ENCODE measurements at places on chromosomes 5 and 9.
A peak's percentile ranks its signal among the peaks of the same experiment; 100 is the strongest.

DNA sequence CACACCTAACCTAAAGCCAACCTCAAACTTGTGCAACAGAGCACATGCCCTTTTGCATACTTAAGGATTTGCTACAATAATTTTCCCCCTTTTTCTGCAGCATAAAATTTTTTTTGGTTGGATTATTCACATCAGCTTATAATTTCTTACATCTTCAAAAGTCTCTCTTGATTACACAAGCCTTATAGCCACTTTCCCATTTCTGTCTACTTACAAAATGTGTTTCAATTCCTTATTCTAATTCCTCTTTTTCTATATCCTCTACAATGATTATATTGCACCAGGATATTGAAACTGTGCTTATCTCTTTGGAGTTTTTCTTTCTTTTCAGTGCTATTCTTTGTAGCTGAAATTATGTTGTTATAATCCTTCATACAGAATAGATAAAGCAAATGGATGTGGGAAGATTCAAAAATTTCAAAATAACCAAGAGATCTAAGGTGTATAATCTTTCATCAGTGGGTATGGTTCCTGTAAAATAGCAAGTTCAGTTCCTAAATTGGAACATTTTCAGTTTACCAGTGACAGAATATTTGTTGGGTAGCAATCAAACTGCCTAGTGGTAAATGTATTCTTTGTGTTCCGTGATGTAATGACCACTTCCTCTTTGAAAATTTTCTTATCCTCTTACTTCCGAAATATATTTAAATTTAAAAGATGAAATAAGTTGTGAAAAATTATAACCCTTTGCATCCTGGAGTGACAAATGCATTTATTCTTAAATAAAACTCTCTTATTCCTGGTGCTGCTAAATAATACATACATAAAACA, 386.8 kb upstream of the CHD1 start:
- H3K27me3 ChIP-seq, result no peaks in the 10 kb centered on the region
- H3K36me3 ChIP-seq, result no peaks in the 10 kb centered on the region
- H3K27ac ChIP-seq, result no peak overlapping the region
- no peaks in the 10 kb centered on the region for H3K4me1 ChIP-seq

DNA sequence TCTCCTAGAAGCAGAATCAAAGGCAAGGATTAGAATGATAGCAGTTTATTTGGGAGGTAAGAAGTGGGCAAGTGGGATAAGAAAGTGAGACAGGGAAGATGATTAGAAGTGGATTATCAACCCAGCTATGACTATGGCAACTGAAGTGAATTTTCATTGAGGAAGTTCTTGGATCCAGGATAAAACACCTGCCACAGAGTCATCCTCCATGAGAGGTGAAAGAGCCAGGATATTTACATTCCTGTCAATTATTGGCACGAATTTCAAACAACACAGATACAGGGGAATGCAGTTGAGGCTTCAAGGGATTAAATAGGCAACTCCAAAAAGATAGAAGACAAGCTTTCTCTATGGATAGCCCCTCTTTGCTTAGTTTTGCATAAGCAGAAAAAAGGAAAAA, 31.8 kb upstream of the ZNF366 start:
- H3K27ac ChIP-seq, result no peak overlapping the region
- no peaks in the 10 kb centered on the region for H3K36me3 ChIP-seq
- H3K4me1 ChIP-seq, result no peaks in the 10 kb centered on the region

GRCh38 chr5:127555826-127556225, 38.4 kb downstream of the PRRC1 start:
- no peaks in the 10 kb centered on the region for H3K4me1 ChIP-seq
- H3K4me3 ChIP-seq, result no peak overlapping the region
- DNase-seq, result no peak
- no peaks in the 10 kb centered on the region for H3K36me3 ChIP-seq
- H3K27me3 ChIP-seq, result no peaks in the 10 kb centered on the region
- no peak overlapping the region for H3K27ac ChIP-seq

- H3K27ac ChIP-seq, result no peak overlapping the region
- H3K4me3 ChIP-seq, result no peak overlapping the region
- H3K27me3 ChIP-seq, result no peaks in the 10 kb centered on the region
- no peak for DNase-seq
- no peaks in the 10 kb centered on the region for H3K36me3 ChIP-seq
Measured at GRCh38 chr9:110802416-110803035, 133.9 kb downstream of the MUSK start.

DNA sequence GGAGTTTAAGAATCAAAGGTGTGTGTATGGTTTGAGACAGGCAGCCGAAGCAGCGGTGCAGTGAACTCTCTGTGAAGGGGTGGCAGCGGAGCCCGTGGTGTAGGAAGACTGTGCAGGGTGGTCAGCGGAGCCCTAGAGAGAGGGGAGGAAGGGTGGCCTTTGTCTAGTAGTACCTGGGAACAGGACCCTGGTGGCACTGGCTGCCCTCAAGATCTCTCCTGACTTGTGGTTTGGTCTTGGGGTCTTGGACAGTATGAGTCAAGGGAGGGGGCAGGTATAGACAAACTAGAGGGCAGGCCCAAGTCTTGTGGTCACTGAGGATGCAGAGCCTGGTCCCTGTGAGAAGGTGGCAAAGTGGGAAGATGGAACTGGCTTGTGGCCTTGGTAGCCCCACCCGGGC, 7.1 kb upstream of the NKX2-5 start:
- H3K4me3 ChIP-seq, result no peak overlapping the region
- DNase-seq, result no peak
- no peaks in the 10 kb centered on the region for H3K36me3 ChIP-seq
- H3K27me3 ChIP-seq, result peaks cover 84% of the 10 kb centered on the region
- H3K4me1 ChIP-seq, result no peaks in the 10 kb centered on the region

- no peaks in the 10 kb centered on the region for H3K4me1 ChIP-seq
- H3K27ac ChIP-seq, result peak overlapping the region; percentile 13
- no peak for DNase-seq
- H3K4me3 ChIP-seq, result no peak overlapping the region
- H3K27me3 ChIP-seq, result no peaks in the 10 kb centered on the region
Measured at GRCh38 chr9:91187311-91187964, 174.3 kb downstream of the AUH start.

DNA sequence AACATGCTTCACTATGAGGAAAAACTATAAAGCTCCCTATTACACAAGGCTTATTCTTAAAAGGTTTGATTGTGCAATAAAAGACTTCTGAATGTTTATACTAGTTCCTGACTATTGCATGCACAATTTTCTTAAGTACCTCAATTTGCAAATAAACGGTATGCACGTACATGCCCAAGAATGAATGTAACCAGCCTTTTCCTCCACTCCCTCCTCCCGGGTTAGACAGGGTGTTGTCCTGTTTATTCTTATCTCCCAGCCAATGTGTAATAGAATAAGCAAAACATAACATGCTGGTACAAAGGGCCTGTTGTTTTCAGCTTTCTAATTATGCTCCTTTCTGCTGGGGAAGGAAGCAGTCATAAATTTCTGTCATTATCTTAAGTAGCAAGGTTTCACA, 79.1 kb downstream of the AOPEP start:
- H3K27me3 ChIP-seq, result no peaks in the 10 kb centered on the region
- no peaks in the 10 kb centered on the region for H3K36me3 ChIP-seq
- no peak overlapping the region for H3K4me3 ChIP-seq
- peak overlapping the region; percentile 90 for H3K27ac ChIP-seq

DNA sequence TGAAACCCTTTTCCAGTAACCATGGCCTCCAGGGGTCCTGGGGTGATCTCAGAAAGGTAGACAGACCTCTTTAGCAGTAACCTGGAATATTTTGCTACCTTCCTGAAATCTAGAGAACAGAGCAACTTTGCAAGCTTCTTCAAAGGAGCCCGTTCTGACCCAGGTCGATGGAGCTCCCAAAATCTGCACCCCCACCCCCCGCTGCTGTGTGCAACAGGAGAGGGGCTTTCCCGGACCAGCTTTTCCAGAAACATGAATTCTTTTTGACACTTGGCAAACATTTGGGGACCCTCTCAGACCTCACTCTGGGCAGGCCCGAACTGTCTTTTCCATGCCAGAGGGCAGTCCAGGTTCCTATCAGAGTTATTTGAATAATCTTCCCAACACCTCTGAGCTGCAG, 65.3 kb downstream of the KCNIP1 start:
- H3K4me1 ChIP-seq, result no peaks in the 10 kb centered on the region
- no peak overlapping the region for H3K27ac ChIP-seq
- H3K27me3 ChIP-seq, result no peaks in the 10 kb centered on the region
- no peak overlapping the region for H3K4me3 ChIP-seq

- peak overlapping the region; percentile 90 for H3K27ac ChIP-seq
- H3K36me3 ChIP-seq, result no peaks in the 10 kb centered on the region
- H3K27me3 ChIP-seq, result no peaks in the 10 kb centered on the region
- H3K4me3 ChIP-seq, result peak overlapping the region; percentile 50
Measured at GRCh38 chr5:124748687-124749594, 2.5 kb upstream of the ZNF608 start.

DNA sequence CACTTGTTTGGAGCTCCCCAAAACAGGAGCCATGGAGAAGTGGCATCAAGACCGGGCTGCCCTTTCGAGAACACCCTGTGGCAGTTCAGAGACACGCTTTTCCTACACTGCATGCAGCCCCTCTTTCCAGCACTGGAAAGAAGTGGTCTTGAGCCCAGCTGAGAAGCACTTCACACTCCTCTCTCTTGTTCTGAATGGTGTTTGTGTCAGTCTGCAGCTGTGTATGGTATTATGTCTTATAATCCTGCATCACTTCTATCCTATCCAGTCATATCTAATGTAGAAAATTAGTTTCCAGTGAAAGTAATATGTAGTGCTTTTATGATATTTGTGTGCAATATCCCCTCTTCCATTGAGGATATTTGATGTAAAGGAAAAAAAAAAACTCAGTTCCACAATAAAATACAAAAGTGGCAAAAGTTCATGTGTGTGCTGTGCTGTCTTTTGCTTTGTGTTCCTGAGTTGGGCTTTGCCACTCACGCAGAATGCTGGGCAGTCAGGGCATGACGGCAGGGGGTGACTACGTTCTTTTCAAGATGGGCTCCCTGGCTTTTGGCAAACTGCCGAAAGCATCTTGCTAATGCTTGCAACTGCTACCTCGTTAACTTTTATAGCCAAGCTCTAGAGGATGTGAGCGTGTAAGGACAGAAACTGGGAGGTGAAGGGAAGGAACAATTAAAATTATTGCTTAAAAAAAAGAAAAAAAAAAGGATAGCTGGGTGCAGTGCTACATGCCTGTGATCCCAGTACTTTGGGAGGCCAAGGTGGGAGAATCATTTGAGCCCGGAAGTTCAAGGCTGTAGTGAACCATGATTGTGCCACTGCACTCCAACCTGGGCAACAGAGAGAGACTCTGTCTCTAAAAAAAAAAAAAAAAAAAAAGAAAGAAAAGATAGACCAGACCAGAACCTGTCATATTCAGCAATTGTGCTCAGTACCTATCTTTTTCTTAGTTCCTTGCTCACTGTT, 102.2 kb downstream of the MAP1B start:
- H3K27me3 ChIP-seq, result no peaks in the 10 kb centered on the region
- no peaks in the 10 kb centered on the region for H3K36me3 ChIP-seq
- no peak overlapping the region for H3K4me3 ChIP-seq
- peaks cover 6% of the 10 kb centered on the region for H3K4me1 ChIP-seq
- DNase-seq, result peak; percentile 56
- peak overlapping the region; percentile 80 for H3K27ac ChIP-seq

- no peak for DNase-seq
- no peak overlapping the region for H3K27ac ChIP-seq
- H3K36me3 ChIP-seq, result no peaks in the 10 kb centered on the region
- no peak overlapping the region for H3K4me3 ChIP-seq
Measured at GRCh38 chr9:125964702-125965225, 217.6 kb downstream of the PBX3 start.

GRCh38 chr5:143431789-143432188, 28.3 kb upstream of the NR3C1 start:
- H3K4me3 ChIP-seq, result no peak overlapping the region
- DNase-seq, result no peak
- H3K27me3 ChIP-seq, result no peaks in the 10 kb centered on the region

DNA sequence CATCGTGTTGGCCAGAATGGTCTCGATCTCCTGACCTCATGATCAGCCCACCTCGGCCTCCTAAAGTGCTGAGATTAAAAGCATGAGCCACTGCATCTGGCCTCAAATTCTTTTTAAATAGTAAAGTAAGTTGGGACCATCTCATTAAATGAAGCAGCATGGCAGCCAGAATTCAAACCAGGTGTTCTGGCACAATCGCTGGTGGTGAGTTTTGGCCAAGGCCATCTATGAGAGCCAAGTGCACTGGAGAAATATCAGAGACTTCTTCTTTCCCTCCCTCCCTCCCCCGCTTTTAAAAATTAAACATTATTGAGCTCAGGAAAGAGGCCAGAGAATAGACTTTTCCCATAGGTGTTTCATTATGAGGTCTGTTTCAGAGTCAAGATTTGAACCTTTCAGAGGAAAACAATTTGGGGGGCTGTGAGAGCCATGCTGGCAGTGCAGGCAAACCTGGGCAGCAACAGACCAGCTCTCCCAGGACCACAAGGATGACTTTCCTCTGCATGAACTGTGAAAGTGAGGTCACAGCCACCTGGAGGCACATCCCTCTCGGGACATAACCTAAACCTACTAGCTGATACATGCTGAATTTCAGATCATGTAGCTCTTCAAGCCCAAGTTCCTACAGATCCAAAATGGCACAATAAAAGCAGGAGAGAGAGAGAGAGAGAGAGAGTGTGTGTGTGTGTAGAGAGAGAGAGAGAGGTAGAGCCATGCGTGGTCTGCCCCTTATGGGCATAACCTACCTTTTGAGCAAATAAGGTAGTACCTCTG, 94.6 kb upstream of the DMRT1 start:
- H3K4me1 ChIP-seq, result no peaks in the 10 kb centered on the region
- no peaks in the 10 kb centered on the region for H3K27me3 ChIP-seq
- no peak for DNase-seq
- H3K4me3 ChIP-seq, result no peak overlapping the region
- no peaks in the 10 kb centered on the region for H3K36me3 ChIP-seq
- no peak overlapping the region for H3K27ac ChIP-seq

DNA sequence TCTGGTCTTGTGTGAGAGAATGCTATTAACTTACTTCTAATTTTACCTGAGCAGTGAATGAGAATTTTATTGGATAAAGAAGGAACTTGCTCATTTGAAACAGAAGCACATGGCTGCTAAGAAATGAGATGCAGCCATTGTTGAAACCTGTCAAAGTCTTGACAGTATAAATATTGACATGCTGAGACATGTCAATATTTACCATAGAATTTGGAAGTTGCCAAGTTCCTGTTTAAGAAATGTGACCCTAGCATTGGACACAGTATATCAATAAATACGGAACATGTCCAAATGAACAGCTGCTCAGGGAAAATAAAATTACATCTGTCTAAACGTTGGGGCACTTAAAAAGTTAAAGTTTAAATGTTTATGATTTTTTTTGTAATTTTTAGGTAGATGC, 7.8 kb downstream of the XRCC4 start:
- no peaks in the 10 kb centered on the region for H3K4me1 ChIP-seq
- H3K27ac ChIP-seq, result no peak overlapping the region
- H3K27me3 ChIP-seq, result no peaks in the 10 kb centered on the region
- H3K36me3 ChIP-seq, result no peaks in the 10 kb centered on the region

- H3K4me1 ChIP-seq, result no peaks in the 10 kb centered on the region
- no peak for DNase-seq
- H3K27me3 ChIP-seq, result no peaks in the 10 kb centered on the region
- H3K27ac ChIP-seq, result no peak overlapping the region
- no peaks in the 10 kb centered on the region for H3K36me3 ChIP-seq
- no peak overlapping the region for H3K4me3 ChIP-seq
Measured at GRCh38 chr5:170372971-170373370, 16.2 kb downstream of the KCNMB1 start.
